ENCODE measurements at places on chromosomes 2 and 18.

DNA sequence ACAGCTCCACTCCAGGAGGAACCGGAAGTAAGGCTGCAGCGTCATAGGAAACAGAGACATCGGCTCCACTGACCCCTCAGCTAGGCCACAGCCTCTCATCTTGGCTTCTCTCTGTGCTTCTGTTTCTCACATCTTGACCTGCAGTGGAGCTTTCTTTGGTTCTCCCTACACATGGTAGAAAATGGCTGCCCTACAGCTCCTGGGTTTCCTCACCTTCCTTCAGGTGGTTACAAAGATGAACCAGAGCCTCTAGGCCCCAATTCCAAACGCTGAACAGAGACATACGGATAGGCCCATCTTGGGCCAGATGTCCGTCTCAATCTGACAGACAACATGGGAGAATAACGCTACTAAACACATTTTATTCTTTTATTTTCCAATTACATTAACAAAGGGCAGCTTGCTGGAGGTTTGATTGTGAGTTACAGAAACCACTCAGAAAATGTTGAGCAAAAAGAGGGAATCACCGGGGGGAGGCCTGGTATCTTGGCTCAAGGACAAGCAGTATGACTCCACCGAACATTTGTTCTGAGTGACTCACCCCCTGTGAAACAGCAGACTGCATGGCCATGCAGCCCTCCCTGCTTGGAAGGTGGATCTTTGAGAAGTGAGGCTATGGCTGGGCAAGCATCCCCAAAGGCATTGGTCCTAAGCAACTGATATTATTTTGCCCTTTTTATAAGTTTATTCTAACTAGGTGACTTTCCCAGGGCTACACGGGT is 303.5 kb downstream of the CDCA7 start:
- DNase-seq, result no peak

GRCh38 chr2:54557601-54558187 is 101.6 kb downstream of the SPTBN1 start:
- no peak for DNase-seq

DNA sequence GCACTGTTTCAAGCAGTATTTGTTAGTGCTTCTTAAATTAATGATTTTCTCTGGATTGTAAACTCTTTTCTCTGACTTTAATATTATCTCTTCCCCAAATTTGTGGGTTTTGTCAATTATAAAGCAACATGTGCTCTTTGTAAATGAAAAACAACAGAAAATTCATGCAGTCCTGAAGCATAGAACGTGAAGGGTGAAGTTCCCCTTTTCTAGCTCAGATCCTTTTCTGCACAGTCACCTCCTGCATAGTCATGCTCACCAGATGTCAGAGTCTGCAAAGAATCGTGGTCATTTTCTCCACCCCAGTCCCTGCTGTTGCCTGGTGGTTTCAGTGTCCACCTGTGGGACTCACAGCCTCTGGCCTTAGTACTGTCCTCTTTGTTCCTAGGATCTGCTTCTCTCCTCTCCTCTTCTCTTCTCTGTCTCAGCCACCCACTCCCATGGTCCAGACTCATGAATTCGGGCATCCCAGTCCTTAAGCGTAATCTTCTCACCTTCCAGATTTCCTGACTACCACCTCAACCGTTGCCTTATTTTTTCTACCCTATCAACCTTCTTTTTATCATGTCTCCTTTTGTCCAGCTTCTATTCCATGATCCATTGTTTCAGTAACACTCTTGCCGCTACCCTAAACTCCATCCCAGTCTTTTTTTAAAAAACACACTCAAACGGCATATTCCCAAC is 229.1 kb downstream of the RTP5 start:
- DNase-seq, result no peak

DNA sequence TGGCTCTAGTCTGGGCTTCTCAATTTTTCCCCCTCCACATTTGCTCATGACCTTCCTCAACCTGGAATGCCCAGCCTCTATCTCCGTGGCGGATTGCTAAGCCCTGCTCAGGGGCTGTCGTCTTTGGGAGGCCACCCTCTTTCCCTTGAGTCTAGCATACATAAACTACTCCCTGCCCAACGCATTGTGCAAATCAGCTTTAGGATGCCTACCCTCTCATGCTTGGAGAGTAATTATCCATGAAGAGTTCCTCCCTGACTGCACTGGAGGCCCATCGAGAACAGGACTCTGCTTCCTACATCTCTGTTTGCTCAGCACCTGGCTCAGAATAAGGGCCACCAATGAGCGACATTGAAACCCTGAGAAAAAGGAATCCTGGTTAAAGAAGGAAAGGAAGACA is 53.7 kb upstream of the NPAS2 start:
- no peak for DNase-seq

GRCh38 chr2:160224507-160224906 is 24.4 kb upstream of the ITGB6 start:
- no peak for DNase-seq

DNA sequence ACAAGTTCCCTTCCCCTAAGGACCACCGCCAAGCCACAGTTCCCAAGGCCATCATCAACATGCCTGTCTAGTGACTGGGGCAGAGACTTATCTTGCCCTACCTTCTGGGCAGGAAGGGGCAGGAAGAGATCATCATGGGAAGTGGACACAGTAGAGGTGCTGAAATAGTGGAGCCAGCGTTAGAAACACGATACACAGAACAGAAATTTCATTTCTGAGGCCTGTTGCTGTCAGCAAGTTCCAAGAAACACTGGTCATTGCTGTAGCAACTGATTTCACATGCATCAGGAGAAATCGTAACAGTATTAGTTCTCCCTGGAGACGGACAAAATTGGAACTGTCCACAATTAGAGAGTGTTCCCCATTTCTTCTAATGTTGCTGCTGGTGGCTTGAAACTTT is 83.0 kb downstream of the COLEC12 start:
- no peak for DNase-seq

- DNase-seq, result no peak
These were observed 18.3 kb upstream of the ANKRD53 start for GRCh38 chr2:70959851-70960832.

GRCh38 chr18:78510636-78511035 is 469.0 kb upstream of the SALL3 start:
- no peak for DNase-seq

GRCh38 chr2:26558271-26559043 is 80.5 kb upstream of the OTOF start:
- DNase-seq, result no peak

GRCh38 chr2:215140166-215140707 is 1.8 kb upstream of the ABCA12 start:
- DNase-seq, result no peak

- DNase-seq, result no peak
These were observed 416.9 kb upstream of the ID2 start for GRCh38 chr2:8264981-8265380.

DNA sequence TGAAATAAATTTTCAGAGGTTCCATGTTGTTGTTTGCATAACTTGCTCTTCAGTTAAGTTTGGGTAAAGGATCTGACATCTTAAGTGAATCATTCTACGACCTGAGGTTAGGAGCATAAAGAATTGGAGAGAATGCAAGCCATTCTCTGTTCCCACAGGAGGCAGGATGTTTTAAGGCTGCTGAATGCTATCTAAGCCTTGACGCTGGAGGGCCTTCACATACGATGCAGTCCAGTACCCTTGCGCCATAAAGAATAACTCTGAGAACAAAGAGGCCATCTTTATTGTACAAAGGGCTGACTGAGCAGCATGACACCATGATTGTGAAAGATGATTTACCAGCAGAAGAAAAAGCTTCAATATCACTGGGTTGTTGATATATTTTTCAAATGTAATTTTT is 198.4 kb downstream of the NYAP2 start:
- no peak for DNase-seq

- DNase-seq, result no peak
These were observed 57.3 kb upstream of the KLF7 start for GRCh38 chr2:207223051-207223450.

- no peak for DNase-seq
These were observed 288.1 kb upstream of the FIGN start for GRCh38 chr2:164023896-164024295.

DNA sequence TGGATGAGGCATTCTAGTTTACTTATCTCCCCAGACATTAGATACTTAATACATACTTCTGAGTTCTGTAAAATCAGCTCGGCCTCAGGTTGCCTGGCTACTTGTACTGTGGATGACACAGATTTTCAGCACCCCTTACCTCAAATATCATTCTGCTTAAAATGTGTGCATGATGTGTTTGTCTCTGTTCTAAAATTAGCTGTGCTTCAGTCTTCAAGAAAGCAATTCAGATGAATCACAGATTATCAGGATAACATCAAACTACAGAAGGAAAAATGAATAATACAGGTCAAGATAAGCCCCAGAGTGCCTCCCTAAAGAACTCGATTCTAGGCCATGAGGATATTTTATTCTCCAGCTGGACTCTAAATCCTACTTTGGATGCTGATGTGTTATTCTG is 21.3 kb upstream of the MAPRE2 start:
- DNase-seq, result no peak

GRCh38 chr2:203018181-203018580 is 3.5 kb downstream of the NBEAL1 start:
- DNase-seq, result no peak

DNA sequence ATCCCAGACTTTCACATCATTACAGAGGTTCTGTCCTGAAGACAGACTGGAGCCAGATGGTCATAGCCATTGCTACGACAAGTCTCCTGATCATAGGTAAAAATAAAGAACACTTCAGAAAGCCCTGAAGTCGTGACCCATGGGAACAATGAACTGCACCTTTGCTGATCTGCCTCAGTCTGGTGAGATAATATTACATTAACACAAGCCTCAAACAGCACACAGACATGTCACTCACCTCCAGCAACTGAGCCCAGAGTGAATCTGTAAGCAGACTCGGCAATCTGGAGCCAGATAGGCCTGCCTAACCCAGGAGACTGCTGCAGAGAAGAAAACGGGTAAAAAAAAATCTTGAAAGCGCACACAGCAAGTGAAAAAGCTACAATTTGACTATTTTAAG is 79.2 kb downstream of the SLC25A12 start:
- no peak for DNase-seq

GRCh38 chr2:28047681-28048080 is 157.2 kb downstream of the BABAM2 start:
- DNase-seq, result no peak

GRCh38 chr2:10499911-10500521 is 51.9 kb upstream of the ODC1 start:
- no peak for DNase-seq

DNA sequence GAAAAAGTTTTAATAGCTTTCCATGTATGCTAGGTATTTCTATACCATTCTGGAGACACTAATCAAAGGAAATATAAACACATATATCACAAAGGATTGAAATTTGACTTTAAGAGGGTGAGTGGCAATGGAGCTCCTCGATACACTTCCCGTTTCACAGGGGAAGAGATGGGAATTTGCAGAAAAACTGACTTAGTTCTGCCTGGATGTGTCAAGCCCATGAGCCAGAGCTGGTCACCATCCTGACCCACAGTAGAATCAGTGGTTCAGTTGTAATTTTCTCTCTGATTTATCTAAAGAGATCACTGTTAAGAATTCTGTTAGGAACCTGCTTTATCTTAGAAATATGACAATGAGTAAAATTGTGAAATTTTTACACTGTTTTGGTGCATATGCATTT is 34.2 kb downstream of the PLCL1 start:
- no peak for DNase-seq

GRCh38 chr2:54261537-54261936 is 5.5 kb upstream of the TSPYL6 start:
- no peak for DNase-seq

DNA sequence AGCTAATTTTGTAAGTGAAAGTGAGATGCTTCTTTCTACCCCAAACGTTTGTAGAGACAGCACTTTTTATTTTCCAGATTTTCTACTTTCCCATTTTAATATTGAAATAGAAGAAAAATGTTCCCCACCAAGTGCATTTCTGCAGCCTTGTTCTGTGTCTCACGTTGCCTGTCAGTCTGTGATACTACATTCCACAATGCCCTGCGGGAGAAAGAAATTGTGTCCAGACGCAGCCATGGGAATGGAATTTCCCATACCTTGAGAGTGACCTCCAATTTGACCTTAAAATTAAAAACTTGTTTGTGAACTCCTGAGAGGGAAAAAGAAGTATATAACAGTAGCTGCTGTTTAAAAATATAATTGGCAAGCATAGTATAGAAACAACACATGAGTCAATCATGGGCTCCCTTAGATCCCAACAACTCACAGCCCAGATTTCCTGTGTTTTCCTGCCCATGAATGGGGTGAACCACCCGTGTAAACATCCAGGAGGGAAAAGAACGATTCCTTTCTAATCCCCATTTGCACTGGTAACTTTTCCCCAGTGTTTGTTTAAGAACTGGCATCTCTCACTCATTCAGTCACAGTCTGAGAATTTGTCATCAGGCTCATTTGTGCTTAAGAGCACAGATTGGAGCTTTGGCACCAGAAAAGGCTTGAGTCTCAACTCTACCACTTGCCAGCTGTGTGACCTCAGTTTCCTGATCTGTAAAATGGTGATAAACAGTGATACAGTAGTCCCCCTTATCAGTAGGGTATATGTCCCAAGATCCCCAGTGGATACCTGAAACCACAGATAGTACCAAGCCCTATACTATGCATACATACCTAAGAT is 166.1 kb upstream of the ZNF521 start:
- DNase-seq, result no peak

DNA sequence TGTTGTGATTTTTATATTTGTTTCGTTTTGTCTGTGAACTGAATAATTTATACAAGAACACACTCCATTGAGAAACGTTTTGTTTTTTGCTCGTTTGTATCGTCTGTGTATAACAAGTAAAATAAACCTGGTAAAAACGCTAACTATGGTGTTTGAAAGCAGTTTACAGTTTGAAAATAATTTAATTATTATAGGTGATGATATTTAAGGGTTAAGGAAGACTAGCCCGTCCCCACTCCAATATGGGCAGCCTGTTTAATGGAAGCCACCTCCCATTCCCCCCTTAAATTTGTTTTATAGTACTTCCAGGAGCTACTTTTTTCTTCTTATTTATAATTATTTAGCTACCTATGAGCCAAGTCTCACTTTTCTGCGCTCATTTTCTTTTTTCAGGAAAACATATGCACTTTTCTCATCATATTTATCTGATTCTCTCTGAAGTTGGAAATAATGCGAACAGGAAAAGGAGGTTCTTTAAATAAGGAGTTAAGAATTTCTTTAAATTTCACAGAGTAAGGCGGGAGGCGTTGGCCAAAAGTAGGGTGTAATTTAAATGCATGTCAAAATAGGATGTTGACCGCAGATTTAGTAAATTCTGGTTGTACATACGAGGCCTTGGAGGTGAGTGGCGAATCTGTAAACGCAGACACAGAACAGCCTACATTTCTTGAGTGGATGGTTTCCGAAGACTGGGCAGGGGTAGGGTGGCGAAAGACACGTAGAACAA is 9.8 kb downstream of the TBR1 start:
- no peak for DNase-seq

DNA sequence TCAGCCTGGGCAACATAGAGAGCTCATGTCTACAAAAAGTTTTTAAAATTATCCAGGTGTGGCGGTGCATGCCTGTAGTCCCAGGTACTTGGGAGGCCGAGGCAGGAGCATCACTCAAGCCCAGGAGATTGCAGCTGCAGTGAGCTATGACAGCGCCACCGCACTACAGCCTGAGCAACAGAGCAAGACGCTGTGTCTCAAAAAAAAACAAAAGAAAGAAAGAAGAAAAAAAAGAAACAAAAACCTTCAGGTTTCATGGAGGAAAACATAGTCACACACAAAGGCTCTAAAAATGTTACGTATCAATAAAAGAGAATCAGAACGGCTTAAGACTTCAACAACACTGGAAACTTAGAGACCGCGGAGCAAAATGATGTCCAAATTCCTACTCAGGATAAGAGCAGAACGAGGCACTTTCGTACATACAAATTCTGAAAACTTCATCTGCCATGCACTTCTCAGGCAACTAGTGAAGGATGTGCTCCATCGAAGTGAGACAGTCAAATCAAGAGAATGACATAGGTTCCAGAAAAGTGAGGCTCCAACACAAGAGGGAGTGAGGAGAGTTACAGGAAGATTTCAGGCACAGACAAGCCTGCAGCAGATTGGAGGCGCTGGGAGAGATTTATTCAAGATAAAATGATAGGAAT is 4.4 kb downstream of the HDLBP start:
- no peak for DNase-seq

Data from amygdala (tissue), 56 donors.